ENCODE measurements at places on chromosomes 5 and 9.

DNA sequence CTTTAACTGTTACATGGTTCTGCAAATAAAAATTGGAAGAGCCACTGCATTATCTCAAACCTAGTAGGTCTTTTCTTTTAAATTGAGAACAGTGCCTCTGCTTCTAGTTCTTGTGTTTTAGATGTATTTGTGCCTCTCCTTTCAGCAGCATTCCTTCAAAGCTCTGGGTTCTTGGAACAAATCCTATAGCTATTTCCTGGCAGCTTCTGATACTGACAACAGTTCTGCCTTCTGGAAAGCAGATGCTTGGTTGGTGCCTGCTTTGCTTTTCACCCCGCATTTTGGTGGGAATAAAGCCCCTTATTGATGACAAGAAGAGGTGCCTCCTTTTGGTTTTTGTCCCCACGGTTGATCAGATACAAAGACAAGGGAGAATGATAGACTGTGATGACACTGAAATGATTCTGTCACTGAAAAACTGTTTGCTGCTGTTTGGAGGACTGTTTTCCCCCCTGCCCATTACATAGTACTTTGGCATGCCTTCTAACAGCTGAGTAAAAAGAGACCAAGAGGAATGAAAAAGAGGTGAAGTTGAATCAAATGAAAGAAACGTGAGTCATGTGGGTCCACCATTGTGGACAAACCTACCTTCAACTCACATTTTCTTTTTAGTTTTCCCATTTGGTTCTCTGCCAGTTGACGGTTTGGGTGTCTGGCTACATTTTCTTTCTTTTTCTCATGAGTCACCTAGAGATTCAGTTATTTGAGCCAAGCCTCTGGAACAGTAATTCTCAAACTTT, 5.6 kb downstream of the PTCD2 start:
- DNase-seq: no peak

GRCh38 chr5:84393969-84394368, 9.3 kb upstream of the EDIL3 start:
- no peak for DNase-seq

- no peak for DNase-seq
Measured at GRCh38 chr5:52767217-52767743, 20.4 kb upstream of the ITGA1 start.

DNA sequence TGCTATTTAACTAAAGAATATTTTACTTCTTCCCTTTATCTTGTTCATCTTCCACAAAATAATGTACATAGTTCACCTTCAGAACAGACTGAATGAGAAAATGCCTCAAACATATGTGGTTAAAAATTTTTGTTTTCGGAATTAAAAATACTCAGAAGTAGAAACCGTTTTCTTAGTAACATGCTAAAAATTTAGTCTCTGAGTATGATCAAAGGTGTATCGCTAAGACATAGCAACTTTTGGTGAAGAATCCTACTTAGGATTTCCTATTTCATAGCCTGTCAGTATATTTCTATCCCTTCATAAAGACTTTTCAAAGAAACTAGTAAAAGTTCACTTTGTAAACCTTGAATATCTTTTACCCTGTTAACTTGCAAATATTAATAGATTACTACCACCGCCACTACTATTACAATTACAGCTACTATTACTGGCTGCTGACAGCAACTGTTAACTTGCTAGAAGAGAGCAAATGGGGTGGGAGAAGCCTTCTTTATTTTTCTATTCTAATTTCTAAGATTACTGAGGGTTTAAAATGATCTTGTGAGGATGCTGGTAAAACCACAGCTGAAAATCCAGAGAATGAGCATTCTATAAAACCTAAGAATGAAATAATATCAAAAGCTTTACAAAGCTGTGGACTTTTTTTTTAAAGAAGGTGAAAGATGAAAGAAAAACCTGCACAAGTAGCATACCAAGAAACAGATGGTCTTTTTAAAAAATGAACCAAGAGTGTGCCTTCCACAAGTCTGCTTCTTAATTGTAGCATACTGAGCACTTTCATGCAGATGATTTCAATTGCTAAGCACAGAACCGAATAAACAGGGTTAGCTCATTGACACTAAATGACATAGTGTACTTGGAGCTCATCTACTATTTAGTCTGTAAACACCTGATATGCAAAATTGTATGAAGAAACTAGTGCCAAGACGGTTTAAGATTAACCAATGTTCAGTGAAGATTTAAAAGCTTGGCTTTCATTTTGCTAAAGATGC, 246.3 kb upstream of the EFNA5 start:
- DNase-seq: no peak

- DNase-seq: no peak
Measured at GRCh38 chr9:108720191-108720642, 135.6 kb downstream of the ACTL7B start.

- DNase-seq: no peak
Measured at GRCh38 chr5:5953584-5954274, 424.6 kb downstream of the MED10 start.
